ENCODE measurements at places on chromosomes 3 and 15.

DNA sequence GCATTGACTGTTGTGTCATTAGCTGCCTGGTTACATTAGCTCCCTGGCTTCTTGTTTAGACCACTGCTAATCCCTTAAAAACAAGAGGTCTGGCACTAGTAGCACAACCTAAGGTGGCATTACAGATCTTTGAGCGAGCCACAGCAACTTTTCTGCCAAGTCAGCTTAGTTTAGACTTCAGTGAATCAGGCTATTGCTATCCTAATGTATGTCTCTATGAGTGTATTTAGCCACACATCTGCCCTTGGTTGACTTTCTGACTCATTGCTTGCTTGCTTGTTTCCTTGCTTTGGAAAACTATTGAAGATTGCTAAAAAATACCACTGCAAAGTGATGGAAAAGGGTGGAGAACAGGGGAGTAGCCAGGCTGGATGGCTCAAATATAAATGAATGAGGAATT is 50.2 kb downstream of the CHP1 start:
- DNase-seq, result no peak

- no peak for DNase-seq
These were observed 101.6 kb upstream of the RAD18 start for GRCh38 chr3:9064850-9065249.

DNA sequence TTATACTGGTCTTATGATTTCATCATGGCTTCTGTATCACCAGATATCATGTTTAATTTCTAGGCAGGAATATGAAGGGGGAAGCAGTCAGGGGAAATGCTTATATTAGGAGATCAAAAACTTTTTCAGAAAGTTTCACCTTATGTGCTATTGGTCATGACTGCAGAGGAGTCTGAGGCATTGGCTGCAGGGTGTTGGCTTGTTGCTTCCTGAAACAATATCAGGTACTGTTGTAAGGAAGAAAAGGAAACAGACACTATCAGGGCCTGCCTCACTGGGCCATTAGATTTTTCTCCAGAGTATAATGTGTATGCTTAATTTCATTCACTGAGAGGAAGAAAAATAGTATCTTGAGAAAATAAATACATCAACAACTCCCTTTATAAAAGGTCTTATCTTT is 34.7 kb downstream of the LEKR1 start:
- no peak for DNase-seq

- DNase-seq, result no peak
These were observed 15.9 kb downstream of the CD200R1 start for GRCh38 chr3:112958811-112959560.

DNA sequence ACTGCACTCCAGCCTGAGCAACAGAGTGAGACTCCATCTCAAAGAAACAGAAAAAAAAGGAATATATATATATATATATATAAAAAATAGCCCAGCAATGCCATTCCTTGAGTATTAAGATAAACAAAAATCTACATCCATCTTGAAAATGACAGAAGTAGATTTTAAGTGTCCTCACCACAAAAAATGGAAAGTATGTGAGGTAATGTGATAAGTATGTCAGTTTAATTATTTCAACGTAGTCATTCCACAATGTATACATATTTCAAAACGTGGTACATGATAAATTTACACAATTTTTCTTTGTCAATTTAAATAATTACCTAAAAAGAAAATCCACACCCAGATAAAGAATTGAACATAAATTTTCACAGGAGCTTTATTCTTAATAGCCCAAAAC is 54.9 kb downstream of the HCN4 start:
- DNase-seq, result no peak

DNA sequence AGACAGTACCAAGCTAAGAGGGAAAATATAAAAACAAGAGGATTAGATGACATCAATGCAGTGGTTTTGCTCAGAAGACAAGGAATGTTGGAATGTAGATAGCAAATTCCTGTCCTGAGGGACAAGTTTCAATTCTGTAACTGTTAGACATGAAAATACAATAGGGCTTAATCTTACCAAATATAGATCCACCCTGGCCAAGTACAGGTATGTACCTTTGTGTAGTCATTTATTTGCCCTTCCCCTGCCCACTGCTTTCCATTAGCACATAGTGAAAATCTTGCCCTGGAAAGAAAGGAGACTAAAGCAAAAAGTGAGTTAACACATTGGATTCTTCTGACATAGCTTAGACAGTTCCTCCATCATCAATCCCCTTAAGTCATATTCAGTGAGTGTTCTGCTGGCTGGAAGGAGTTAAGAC is 389.0 kb upstream of the THBS1 start:
- DNase-seq, result no peak

GRCh38 chr3:177618873-177619733 is 421.8 kb upstream of the TBL1XR1 start:
- no peak for DNase-seq

DNA sequence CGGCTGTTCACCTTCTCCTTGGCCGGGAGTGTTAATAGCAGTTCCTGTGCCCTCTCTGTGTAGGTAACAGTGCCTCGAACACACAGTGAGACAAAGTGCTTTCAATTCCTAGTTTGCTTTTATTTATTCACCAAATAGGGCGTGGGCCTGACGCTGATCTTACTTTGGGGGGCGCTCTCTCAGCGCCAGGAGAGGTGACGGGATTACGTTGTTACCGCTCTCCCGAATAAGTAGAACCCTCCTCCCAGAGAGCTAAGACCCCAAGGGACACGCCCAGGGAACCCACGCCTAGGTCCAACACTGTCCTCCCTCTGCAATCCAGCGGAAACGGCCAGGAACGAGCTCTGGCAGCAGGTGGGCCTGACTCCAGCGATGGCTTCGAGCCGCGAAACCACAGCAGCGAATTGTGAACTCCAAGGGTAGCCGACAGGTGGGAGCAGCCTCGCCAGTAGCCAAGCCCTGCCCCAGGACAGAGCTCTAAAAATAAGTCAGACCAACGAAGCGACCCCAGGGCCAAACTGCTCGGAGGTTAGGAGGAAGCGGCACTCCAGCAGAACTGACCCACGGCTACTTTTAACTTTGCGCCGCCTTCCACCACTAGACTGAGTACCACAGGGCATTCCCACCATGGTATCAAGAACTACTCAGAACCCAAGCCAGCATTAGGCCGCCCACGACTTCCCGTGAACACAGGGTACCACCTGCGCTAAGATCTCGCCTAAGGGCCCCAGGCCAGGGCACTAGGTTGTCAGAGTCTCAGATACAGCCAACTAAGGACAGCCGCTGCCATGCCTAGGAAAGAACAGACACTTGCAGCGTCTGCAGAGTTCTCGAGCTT is 1.6 kb upstream of the SIN3A start:
- DNase-seq, result no peak

- DNase-seq, result no peak
These were observed 105.5 kb downstream of the STRIT1 start for GRCh38 chr3:155188031-155188430.

DNA sequence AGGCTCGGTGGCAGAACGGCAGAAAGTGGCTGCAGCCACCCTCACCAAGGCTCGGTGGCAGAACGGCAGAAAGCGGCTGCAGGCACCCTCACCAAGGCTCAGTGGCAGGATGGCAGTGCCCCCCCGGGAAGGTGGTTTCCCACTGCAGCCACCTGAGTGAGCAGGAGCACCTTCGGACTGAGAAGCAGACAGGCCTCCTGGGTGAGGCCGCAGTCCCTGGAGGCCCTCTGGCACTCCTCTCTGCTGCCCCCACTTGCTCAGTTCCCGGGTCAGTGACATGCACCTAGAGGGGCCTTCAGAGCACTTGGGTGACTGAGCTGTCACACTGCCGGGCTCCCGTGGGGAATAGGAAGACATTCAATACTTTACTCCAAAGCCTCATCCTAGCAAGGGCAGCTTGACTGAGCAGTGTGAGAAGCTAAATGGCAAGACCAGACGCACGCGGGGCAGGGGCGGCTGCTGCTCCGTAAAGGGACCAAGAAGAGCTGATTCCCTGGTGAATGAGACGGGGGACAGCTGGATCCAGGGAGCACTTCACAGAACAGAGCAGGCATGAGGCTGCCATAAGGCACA is 62.7 kb downstream of the PCSK6 start:
- DNase-seq, result no peak

GRCh38 chr3:14225421-14225820 is 46.8 kb downstream of the LSM3 start:
- DNase-seq, result no peak

DNA sequence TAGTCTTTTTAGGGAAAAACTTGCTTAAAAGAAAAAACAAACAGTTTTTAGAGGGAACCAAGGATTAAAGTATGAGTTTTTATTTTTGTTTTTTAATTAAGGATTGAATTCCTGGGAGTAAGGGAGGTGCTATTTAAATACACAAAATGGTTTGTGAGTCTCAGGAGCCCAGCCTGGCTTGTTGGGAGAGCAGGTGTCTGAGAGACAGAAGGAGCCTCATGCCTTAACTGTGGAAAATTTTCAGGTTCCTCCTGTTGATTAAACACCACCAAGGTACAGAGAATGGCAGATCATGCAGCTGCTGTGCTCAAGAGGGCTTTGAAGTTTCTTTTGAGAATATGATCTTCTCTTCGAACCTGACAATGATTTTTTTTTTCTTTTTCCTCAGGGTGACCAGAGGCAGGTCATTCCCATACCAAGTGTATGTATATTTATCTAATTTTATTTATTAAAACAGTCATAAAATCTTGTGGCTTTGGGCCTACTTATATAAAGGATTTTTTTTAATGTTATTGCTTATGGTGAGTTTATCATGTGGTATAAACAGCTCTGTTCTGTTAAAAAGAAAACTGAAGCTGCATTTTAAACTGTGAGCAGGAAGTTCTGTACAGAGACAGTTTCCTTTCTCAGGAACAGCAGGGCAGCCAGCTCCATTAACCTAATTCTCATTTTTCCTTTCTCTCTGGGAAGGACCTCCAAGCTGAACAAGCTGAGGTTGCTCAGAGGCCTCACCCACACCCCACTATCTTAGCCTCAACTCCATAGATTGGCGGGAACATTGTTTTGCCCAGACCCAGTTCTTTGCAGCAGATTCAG is 33.7 kb upstream of the VILL start:
- no peak for DNase-seq

- no peak for DNase-seq
These were observed 55.2 kb downstream of the UNC13C start for GRCh38 chr15:54033356-54033860.

GRCh38 chr15:39106950-39107349 is 473.9 kb upstream of the THBS1 start:
- DNase-seq, result no peak

GRCh38 chr3:25182794-25183193 is 245.3 kb upstream of the RARB start:
- DNase-seq, result no peak

- no peak for DNase-seq
These were observed 257.9 kb downstream of the PDCD6IP start for GRCh38 chr3:34056181-34056910.

DNA sequence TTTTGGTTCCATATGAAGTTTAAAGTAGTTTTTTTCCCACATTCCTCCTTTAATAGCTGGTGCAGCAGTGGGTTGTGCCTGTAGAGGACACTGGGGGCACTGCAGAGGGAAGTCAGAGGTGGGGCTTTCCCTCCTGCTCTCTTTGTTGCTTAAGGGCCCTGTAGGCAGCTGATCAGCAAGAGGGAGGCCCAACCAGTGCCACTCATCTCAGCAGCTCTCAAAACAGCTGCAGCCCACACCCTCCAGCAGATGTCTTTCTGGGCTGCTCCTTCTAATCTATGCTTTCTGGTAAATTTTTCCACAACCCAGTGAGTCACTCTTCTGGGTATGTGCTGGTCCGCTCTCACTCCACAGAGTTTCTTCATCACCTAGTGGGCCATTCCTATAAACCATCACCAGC is 263.8 kb downstream of the FEZF2 start:
- no peak for DNase-seq

DNA sequence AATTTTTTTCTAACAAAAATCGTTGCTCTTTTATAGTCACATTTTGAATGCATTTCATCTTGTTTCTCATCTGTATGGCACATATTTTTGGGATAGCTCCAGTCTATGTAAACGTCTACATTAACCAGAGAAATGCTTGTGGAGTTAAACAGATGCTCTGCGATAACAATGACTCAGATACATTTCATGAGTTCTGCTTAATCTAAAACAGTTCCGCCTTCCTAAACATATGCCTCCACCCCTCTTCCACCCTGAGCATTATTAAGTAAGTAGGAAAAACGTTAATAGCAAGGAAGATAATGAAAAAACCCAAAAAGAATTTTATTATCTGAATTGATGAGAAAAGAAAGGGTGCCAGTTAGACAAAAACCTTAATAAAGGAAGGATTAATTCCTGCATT is 396.1 kb downstream of the TUSC7 start:
- DNase-seq, result no peak

DNA sequence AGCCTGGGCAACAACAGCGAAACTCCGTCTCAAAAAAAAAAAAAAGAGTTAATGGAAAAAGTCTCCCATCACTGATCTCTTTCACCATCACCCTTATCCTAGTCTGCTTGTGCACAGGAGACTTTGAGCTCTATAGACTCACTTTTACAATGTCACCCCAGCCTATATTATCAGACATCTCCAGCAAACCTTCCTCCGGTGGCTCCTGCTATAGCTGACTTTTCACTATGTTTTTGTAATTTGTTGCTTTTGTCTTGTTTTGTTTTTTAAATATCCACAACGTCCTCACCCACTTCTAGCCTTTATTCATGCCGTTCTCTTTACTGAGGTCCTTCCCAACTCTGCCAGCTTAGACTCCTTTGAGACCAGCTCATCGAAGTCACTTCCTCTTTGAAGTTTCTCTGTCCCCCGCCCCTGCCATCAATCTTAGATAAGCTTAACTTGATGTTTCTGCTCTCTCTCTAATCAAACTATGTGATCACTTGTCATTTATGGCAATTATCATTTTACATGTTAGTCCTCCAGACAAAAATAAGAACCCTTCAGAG is 82.7 kb upstream of the CHD2 start:
- DNase-seq, result no peak

GRCh38 chr3:191455257-191455952 is 5.6 kb upstream of the PYDC2 start:
- DNase-seq, result no peak

GRCh38 chr3:15778332-15778858 is 19.4 kb downstream of the ANKRD28 start:
- no peak for DNase-seq

- DNase-seq, result no peak
These were observed 74.9 kb downstream of the OSBPL10 start for GRCh38 chr3:31906182-31906581.

DNA sequence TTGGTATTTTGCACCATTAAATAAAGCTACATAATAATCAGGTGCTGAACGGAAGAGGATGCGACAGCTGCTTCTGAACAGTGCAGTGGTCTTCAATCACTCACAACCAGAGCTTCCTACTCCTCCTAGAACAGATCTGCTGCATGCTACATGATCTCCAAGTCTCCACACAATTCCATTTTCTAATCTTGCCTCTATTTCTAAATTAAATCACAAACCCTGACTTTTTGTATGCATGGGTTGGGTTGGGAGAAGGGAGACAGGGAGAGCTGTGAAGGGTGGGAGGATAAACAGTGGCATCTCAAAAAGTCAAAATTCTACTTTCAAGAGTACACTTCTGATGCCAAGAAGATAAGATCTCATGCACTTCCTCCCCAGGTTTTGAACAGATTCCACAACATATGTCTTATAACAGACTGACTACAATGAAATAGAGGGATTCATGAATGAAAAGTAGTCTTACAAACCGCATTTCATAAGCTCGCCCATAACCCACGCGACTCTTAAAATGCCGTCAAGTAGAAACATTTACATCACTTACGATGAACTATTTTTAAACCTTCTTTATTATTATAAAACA is 57.2 kb downstream of the CHSY1 start:
- no peak for DNase-seq

All from GM12892 (cell line).